ENCODE measurements at places on chromosomes 13 and 19. TPM values are rescaled to one million over a fixed set of nuclear protein-coding genes. Genes with fewer than 3 reads are reported as not detected.

- DNase-seq: no peak
Measured at GRCh38 chr19:35860818-35861639, 4.3 kb downstream of the KIRREL2 start.

The CDC42EP5 gene
- not detected for total RNA-seq

The EXOC3L2 gene
- not detected for total RNA-seq

DNA sequence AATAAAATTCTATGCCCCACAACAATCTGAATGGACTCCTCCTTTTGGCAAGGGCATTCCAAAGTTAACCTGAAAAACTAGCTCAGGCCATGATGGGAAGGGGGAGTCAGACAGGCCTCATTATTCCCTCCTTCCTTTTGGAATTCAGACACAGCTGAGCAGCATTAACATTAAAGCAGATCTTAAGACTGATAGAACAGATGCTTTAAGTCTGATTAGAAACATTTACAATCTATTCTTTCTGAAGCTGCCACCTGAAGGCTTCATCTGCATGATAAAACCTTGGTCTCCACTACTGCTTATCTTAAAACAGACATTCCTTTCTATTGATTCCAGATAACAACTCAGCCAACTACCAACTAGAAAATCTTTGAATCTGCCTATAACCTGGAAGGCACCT lies 98.9 kb downstream of the UGGT2 start:
- no peak for DNase-seq

The TNPO2 gene
- 81.7 TPM for total RNA-seq

The ZFP36 gene
- total RNA-seq: 184 TPM

- DNase-seq: no peak
Measured at GRCh38 chr13:102538938-102539337, 57.8 kb upstream of the TPP2 start.

GRCh38 chr13:85663856-85664255 lies 135.4 kb downstream of the SLITRK6 start:
- DNase-seq: no peak

DNA sequence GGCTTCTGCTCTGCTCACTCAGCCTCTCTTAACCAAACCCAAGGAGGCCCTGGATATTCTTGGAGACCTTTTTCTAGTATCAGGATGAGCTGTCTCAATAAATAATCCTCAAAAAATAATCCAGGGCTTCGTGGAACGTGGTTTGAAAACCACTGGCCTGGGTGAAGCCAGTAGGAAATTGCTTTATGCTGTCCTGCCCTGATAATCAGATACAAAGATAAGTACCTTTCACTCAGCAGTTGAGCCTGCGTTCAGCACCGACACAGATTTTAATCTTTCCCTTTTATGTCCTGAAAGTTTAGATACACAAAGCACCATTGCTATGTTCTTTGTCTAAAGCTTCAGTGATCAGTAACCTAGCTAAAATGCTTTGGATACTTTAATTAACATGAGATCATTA lies 460.0 kb downstream of the RFC3 start:
- DNase-seq: no peak

- DNase-seq: no peak
Measured at GRCh38 chr13:113746671-113747070, 12.4 kb upstream of the TMEM255B start.

- DNase-seq: no peak
Measured at GRCh38 chr13:44843403-44843802, 145.9 kb downstream of the NUFIP1 start.

- DNase-seq: peak; percentile 54
Measured at GRCh38 chr13:27830010-27830409, 37.7 kb downstream of the GSX1 start.

DNA sequence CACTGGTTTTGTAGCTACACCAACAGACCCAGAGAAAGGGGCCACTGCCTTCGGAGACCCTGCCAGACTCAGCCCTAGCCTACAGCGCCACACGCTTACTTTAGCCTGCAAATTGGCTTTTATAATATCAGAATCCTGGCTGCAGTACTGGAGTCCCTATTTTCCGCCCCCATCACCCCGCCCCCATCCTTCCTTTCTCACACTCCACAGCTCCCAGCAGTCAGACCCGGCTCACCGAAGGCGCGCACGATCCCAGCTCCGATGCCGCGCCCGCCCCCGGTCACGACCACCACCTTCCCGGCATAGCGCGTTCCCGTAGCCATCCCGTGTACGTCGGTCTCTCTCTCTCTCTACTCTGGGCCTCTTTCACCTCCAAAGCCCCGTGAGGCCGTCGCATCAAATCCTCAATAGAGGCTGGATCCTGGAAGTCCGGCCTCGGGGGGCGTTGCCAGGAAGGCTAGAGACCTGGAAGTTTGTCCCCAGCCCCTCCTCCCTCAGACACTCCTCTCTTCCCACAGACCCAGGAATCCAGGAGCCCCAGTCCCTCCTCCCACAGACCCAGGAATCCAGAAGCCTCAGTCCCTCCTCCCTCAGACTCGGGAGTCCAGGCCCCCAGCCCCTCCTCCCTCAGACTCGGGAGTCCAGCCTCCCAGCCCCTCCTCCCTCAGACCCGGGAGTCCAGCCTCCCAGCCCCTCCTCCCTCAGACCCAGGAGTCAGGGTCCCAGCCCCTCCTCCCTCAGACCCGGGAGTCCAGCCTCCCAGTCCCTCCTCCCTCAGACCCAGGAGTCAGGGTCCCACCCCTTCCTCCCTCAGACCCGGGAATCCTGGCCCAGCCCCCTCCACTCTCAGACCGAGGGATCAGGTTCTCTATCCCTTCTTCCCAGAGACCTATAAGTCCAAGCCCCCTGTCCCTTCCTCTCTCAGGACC lies at the start of gene HSD17B14:
TSS of gene HSD17B14 (minus strand) at position 403 of the 929 bp plus-strand sequence. CDS start at position 323, 80 bp downstream.
- DNase-seq: no peak

The CEACAM20 gene
- not detected for total RNA-seq

The SULT2A1 gene
- not detected for total RNA-seq

GRCh38 chr13:20828539-20829364 lies 55.0 kb upstream of the EEF1AKMT1 start:
- no peak for DNase-seq

GRCh38 chr13:94696171-94696570 lies 16.2 kb downstream of the SOX21 start:
- DNase-seq: no peak

DNA sequence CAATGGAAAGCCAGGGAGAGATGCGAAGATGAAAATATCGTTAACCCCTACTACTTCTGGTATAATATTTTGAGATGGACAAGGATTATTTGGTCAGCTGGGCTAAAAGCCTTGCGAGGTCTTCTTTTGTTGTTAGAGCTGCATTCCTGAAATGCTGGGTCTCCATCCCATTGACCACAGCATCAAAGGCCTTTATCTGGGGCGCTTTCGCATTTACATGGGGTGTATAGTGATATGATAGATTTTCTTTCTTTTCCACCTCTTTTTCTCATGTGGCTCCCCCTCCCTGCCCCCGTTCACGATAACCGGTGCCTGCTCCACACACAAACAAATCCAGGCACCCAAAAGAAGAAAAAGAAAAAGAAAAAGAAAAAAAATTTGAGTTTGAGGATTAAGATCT lies 77.5 kb downstream of the ZNF536 start:
- DNase-seq: no peak

DNA sequence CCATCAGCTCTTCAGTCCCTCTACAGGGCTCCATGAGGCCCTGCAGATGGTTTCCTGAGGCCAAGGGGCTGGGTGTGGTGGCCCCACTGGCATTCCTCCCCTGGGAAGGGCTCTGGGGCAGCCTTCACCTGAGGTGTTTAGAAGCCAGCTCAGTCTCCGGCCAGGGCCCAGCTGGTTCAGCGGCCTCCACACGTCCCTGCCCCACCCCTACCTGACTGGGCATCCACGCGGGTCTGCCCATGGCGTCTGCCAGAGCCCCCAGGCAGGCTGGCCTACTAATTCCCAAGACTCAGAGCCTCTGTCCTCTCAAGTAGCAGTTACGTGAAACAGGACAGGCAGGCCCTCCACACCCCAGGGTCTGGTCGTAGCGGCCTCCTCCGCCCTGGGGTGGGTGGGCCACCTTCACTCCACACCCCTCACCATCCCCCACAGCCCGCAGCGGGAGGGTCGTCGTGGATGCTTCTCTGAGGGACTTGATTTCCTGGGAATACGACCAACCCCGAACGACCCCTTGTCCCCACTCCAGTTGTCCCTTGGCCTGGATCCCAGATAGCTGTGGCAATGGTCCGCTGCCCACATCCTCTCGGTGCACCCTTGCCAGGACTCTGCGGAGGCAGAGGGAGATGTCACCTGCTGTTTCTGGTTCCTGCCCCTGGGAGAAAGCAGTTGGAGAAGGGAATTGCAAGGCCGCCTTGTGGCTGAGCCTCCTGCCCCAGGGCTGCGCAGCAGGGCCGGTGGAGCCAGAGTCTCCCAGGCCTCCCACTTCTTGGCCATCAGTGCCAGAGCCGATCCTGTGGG lies 24.3 kb downstream of the CAPN12 start:
- DNase-seq: no peak

DNA sequence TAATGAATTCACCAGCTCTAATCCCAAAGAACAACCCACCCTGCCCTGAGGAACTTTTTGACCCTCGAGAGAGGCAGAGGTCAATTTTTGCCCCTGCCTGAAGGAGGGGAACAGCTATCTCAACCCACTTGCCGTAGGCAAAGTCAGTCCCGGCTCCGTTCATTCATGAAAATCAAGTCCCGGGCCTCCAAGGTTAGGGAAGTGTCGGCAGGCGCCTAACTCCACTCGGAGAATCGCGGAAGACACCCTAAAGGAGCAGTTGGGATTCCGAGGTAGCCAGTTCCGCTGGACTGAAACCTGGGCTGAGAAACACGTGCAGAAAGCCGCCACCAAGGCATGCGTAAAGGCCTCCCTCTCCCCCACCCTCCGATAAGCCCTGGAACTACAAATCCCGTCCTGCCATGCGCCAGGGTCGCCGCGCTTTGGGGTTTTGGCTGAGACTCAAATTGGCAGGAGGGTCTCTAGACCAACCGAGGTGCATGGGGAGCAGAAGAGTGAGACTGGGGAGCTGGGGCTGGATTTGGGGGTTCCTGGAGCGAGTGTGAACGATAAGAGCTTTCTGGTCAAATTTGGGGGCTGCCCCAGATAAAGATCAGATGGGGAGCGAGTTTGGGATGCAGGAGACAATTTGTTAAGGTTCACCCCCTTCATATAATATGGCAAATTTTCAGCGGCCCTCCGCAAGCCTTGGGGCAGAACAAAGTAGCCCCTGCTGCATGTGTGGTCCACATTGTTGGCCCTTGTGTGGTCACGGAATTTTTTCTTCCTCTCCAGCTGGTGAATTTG lies at the start of gene TNPO2:
TSS of gene TNPO2 (minus strand) at position 292 of the 786 bp plus-strand sequence. CDS start 2,955 bp downstream, outside the sequence.
- DNase-seq: peak; percentile 55

The TMEM190 gene
- not detected for total RNA-seq

GRCh38 chr13:91719033-91719432 lies 320.6 kb downstream of the GPC5 start:
- no peak for DNase-seq

DNA sequence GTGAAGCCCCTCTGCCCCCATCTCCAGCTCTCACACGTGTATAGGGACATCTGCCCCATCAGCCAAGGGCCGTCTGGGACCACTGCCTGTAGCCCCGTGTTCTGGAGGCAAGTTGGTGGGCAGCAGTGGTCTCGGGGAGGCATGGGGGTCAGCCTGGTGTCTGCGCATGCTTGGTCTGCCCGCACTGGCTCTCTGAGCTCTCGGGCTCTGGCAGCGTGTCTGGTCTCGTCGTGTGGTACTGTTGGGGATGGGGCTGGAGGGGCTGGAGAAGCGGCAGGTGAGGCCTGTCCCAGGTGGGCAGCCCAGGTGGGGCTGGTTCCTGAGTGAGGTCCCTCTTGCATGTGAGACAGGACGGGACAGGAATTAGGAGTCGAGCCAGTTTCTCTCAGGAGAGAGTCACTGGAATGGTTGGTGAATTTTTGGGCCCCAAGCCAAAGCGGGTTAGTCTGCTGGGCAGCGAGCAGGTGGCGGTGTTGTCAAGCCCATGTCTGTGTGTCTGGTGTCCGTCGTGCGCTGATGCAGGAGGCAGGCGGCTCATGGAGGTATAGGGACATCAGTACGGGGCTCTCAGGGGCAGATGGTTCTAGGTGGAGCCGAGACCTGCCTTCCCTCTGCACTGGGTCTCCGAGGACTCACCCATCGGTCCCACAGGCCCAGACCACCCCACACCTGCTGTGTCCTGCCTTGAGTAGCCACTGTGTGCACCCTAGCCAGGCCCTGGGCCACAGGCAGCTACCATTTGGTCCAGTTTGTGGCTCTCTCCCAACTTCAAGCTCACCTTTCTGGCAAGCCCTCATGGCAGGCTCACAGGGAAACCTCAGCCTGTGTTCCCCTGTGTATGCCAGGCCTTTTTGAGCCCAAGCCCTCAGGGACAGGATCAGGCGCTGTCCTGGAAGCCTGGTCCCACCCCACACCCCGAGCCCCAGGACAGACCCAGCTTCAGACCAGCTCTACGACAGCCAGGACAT lies 18.2 kb downstream of the COMP start:
- DNase-seq: no peak

DNA sequence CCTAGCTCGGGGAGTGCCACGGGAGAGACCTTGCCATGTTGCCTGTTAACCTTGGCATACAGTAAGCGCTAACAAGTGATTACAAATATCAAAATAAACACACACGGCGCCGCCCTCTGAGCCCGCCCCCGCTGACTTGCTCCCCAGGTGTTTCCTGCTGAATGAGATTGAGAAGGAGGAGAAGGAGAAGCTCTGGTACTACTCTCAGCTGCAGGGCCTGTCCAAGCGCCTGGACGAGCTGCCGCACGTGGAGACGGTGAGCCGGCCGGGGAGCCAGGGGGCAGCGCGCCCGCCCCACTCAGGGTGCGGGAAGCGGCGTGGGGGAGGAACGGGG lies 5.0 kb downstream of the APC2 start:
- DNase-seq: no peak

The BICRA gene
- 35.5 TPM for total RNA-seq

DNA sequence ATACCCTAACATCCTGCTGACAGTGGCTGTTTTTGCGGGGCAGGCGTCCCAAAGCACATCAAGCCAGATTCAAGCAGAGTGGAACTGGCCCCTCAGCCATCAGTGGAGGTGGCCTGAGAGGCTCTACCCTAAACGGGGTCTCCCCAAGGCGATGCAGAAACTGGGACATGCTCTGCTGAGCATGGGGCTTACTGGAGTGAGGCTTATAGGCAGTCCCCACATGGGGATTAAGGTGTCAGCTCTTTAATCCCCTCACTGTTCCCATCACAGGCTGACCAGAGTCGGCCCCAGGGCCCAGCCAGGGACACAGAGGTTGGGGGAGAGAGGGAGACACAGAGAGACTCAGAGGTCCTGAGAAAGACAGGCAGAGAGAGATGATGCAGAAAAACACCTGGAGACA lies 17.0 kb downstream of the CYP2F1 start:
- no peak for DNase-seq

DNA sequence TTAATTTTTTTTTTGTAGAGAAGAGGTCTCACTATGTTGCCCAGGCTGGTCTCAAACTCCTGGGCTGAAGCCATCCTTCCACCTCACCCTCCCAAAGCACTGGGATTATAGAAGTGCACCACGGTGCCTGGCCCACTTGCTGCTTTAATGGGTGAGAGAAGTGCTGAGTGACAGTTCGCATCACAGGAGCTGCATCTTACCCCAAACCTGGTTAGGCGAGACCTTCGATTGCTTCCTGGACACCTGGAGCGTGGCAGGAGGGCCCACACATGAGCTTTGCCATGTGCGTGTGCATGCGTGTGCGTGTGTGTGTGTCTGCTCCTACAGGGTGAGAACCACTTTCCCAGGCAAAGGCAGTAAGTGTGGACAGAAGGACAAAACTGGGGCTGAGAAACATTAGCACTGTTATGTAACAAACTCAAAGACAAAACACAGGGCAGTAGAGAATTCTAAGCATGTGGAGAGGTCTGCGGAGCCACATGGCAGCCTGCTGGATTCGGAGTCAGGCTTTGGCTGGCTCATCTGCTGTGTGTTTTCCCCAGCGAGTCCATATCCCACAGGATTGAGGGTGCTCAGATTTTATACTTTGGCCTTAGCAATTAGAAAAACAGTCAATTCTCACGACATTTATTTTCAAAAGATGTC lies 11.7 kb upstream of the MTIF3 start:
- DNase-seq: no peak

- DNase-seq: no peak
Measured at GRCh38 chr13:46561691-46562090, 8.7 kb downstream of the LRCH1 start.

The ZNF625 gene
- total RNA-seq: 5.5 TPM

All from naive thymus-derived CD8-positive, alpha-beta T cell (primary cell).